ENCODE measurements at places on chromosomes 13 and 19. TPM values are rescaled to one million over a fixed set of nuclear protein-coding genes. Genes with fewer than 3 reads are reported as not detected.
A peak's percentile ranks its signal among the peaks of the same experiment; 100 is the strongest.

Gene CYP4F2
- total RNA-seq: 0.43 TPM

Gene ALG11
- total RNA-seq: 11.8 TPM

GRCh38 chr19:35557539-35558399 is 5.7 kb downstream of the ATP4A start:
- peaks cover 6% of the 10 kb centered on the region for H3K4me1 ChIP-seq
- H3K27ac ChIP-seq: no peak overlapping the region
- H3K27me3 ChIP-seq: no peaks in the 10 kb centered on the region
- DNase-seq: peak; percentile 72
- H3K4me3 ChIP-seq: peak overlapping the region; percentile 31

DNA sequence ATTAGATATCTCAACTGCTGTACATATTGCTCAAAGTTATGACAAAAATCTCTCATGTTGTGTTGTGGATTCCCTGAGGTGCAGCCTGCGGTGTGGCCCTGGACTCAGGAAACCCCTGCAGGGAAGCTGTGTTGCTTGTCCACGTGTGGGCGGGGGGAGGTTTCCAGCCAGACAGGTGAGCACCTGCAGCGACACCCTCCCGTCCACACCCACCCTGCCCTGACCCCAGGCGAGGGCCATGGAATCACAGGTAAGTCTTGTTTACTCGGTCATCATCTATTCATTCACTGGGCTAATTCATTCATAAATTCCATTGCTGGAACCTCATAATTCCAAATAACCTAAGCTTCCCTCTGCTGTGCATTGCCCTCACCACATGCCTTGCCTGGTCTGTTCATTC is 14.1 kb downstream of the PLPP2 start:
- DNase-seq: no peak
- H3K27me3 ChIP-seq: no peaks in the 10 kb centered on the region
- H3K4me3 ChIP-seq: no peak overlapping the region
- H3K4me1 ChIP-seq: no peaks in the 10 kb centered on the region
- no peak overlapping the region for H3K27ac ChIP-seq

DNA sequence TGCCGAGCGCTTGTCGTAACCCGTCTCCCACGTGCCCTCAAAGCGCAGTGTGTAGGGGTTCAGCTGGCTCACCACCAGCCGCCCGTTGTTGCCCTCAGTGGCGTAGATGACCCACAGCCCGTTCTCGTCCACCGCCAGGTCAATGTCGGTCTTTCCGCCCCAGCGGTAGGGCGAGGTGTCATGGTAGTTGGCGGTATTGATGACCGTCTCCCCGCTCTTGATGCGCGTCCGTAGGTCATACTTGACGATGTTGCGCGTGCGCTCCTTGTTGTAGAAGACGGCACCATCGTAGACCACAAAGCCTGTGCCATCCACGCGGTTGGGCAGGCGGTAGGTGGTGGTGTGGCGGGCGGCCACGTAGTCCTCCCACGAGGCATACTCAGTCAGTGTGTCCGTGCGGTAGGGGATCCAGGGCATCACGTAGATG is 26.5 kb upstream of the ASF1B start:
- no peaks in the 10 kb centered on the region for H3K27me3 ChIP-seq
- no peak for DNase-seq
- peaks cover 4% of the 10 kb centered on the region for H3K36me3 ChIP-seq
- no peaks in the 10 kb centered on the region for H3K4me1 ChIP-seq
- H3K4me3 ChIP-seq: no peak overlapping the region

GRCh38 chr19:28466107-28467045 is 746.6 kb downstream of the UQCRFS1 start:
- DNase-seq: peak; percentile 65
- no peaks in the 10 kb centered on the region for H3K4me1 ChIP-seq
- H3K4me3 ChIP-seq: no peak overlapping the region
- H3K27ac ChIP-seq: no peak overlapping the region
- no peaks in the 10 kb centered on the region for H3K36me3 ChIP-seq

Gene CYP2F1
- not detected for total RNA-seq

- H3K4me1 ChIP-seq: no peaks in the 10 kb centered on the region
- H3K27ac ChIP-seq: peak overlapping the region; percentile 45
- H3K4me3 ChIP-seq: peak overlapping the region; percentile 41
- no peaks in the 10 kb centered on the region for H3K27me3 ChIP-seq
- DNase-seq: no peak
These were observed 301 bp upstream of the ZNF610 start for GRCh38 chr19:52335768-52336116.

Gene ZNF850
- 1.3 TPM for total RNA-seq

- H3K27ac ChIP-seq: no peak overlapping the region
- DNase-seq: no peak
- no peak overlapping the region for H3K4me3 ChIP-seq
- no peaks in the 10 kb centered on the region for H3K4me1 ChIP-seq
- no peaks in the 10 kb centered on the region for H3K36me3 ChIP-seq
- H3K27me3 ChIP-seq: no peaks in the 10 kb centered on the region
These were observed 3.2 kb downstream of the SERPINE3 start for GRCh38 chr13:51342706-51343105.

DNA sequence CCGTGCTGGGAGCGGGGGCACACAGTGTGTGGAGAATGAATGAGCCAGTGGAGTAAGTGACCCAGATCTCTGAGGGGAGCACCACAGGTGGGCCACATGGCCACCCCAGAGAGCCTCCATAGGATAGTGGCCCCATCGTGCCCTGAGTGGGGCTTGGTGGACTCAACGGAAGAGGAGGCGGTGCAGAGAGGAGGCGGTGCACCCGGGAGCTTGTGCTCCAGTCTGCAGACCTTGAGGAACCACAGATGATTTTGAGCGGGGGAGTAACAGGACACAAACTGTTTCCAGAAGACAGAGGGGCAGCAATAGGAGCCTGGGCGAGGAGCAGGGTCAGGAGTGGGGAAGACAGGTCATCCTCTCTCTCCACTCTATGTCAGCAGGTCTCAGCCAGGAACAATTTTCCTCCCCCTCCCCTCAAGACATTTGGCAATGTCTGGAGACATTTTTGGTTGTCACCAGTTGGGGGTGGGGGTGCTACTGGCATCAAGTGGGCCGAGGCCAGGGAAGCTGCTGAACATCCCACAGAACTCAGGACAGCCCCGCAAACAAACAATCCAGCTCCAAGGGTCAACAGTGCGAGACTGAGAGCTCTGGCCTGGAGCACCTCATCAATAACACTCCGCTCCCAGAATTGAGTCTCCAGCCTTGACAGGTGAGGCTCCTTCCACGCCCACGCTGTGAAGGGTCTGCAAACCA is 182.2 kb downstream of the USP12 start:
- no peak overlapping the region for H3K27ac ChIP-seq
- H3K27me3 ChIP-seq: no peaks in the 10 kb centered on the region
- no peaks in the 10 kb centered on the region for H3K4me1 ChIP-seq
- H3K4me3 ChIP-seq: no peak overlapping the region
- no peak for DNase-seq

Gene RNF113B
- total RNA-seq: not detected

Gene ZNF66
- total RNA-seq: 2.2 TPM

DNA sequence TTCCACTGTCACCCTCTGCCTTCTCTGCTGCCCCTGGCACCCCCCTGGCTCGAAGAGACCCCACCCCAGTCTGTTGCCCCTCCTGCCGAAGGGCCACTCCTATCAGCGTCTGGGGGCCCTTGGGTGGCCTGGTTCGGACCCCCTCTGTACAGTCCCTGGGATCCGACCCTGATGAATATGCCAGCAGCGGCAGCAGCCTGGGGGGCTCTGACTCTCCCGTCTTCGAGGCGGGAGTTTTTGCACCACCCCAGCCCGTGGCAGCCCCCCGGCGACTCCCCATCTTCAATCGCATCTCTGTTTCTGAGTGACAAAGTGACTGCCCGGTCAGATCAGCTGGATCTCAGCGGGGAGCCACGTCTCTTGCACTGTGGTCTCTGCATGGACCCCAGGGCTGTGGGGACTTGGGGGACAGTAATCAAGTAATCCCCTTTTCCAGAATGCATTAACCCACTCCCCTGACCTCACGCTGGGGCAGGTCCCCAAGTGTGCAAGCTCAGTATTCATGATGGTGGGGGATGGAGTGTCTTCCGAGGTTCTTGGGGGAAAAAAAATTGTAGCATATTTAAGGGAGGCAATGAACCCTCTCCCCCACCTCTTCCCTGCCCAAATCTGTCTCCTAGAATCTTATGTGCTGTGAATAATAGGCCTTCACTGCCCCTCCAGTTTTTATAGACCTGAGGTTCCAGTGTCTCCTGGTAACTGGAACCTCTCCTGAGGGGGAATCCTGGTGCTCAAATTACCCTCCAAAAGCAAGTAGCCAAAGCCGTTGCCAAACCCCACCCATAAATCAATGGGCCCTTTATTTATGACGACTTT is 2.0 kb downstream of the ZFP36 start:
- H3K27ac ChIP-seq: peak overlapping the region; percentile 98
- no peaks in the 10 kb centered on the region for H3K27me3 ChIP-seq
- H3K4me3 ChIP-seq: peak overlapping the region; percentile 72
- H3K4me1 ChIP-seq: peaks cover 24% of the 10 kb centered on the region

Gene LHB
- total RNA-seq: 5.0 TPM

DNA sequence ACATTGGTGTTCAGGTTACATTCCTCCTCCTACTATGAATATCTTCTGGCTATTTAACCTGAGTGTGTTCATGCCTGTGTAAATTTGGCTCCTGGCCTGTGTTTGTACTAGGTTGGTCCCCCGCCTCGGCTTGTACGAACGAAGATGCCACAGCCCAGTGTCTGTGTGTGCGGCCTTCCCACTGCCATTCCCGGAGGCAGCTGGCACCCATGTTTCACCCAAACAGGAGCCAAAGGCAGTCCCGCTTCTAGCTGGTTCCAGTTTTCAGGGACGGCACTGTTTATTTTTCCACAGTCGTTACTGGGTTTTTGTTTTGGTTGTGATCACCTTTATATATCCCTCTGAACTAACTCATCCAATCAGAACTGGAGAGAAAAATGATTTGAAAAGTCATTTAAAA is 102.5 kb upstream of the ZNF536 start:
- DNase-seq: no peak
- H3K27ac ChIP-seq: no peak overlapping the region
- H3K4me3 ChIP-seq: no peak overlapping the region
- no peaks in the 10 kb centered on the region for H3K4me1 ChIP-seq

- no peaks in the 10 kb centered on the region for H3K27me3 ChIP-seq
- no peak overlapping the region for H3K4me3 ChIP-seq
- H3K27ac ChIP-seq: no peak overlapping the region
- no peaks in the 10 kb centered on the region for H3K36me3 ChIP-seq
These were observed 216.5 kb upstream of the SOX1 start for GRCh38 chr13:111850458-111850857.

Gene ARGLU1
- 23.9 TPM for total RNA-seq

Gene ZNF90
- total RNA-seq: 3.0 TPM

DNA sequence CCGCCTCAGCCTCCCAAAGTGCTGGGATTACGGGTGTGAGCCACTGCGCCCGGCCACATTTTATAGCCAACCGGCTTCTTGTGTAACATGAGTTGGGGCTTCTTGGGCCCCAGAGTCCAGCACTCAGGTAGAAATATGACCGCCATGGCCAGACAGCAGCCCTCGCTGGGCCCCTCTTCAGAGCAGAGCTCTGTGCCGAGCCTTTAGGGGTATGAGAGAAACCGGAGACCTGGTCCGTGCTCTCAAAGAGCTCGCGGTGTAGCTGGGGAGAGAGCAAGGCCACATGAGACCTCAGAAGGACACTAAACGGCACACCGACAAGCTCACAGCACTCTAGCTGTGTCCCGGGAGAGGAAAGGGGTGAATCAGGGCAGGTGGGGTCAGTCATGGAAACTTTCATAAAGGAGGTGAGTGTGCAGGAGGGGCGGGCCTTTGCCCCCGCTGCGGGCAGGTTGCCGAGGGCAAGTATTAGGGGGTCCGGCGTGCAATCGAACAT is 15.8 kb downstream of the ACTN4 start:
- peaks cover 77% of the 10 kb centered on the region for H3K4me1 ChIP-seq
- H3K4me3 ChIP-seq: no peak overlapping the region
- no peaks in the 10 kb centered on the region for H3K36me3 ChIP-seq
- no peaks in the 10 kb centered on the region for H3K27me3 ChIP-seq

Gene ZNF615
- 5.7 TPM for total RNA-seq

Gene TMTC4
- total RNA-seq: 10.4 TPM

Gene EGLN2
- total RNA-seq: 28.1 TPM

GRCh38 chr13:80560609-80561008 is 219.7 kb upstream of the SPRY2 start:
- H3K4me1 ChIP-seq: no peaks in the 10 kb centered on the region
- no peak overlapping the region for H3K27ac ChIP-seq
- H3K27me3 ChIP-seq: no peaks in the 10 kb centered on the region
- no peak for DNase-seq
- H3K4me3 ChIP-seq: no peak overlapping the region
- H3K36me3 ChIP-seq: no peaks in the 10 kb centered on the region

Gene KIR2DL4
- not detected for total RNA-seq

Gene TJP3
- 23.7 TPM for total RNA-seq

DNA sequence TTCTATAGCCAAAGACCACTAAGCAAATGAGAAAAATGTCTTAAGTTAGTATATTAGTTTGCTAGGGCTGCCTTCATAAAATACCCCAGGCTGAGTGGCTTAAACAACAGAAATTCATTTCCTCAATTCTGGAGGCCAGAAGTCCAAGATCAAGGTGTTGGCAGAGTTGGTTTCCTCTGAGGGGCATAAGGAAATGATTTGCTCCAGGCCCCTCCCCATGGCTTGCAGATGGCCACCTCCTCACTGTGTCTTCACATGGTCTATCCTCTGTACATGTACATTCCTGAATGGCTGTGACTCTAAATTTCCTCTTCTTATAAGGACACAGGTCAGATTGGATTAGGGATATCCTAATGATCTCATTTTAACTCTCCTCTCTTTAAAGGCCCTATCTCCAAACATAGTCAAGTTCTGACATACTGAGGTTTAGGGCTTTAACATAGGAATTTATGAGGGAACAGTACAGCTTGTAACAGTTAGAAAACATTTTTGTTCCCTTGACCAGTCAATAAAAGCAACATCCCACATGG is 307.4 kb downstream of the DIAPH3 start:
- no peak overlapping the region for H3K4me3 ChIP-seq
- H3K27ac ChIP-seq: no peak overlapping the region

DNA sequence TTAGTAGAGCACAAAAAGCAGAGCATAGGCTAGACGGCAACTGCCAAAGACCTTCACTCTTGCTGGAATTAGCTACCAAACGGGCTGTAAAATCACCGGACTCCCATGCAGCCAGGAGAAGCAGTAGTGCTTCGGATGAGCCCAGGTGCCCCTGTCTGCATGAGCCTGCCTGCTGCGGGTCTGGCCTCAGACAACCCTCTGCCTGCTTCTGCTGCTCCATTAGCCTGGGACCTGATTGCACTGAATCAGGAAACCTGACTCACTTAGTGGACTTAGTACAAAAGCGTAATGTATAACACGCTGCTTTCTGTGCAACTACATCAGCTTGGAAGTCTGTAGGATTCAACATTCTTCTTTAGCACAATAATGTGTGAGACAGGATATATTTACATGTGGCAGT is 170.0 kb downstream of the LMO7 start:
- peaks cover 4% of the 10 kb centered on the region for H3K36me3 ChIP-seq
- no peaks in the 10 kb centered on the region for H3K4me1 ChIP-seq
- no peak overlapping the region for H3K4me3 ChIP-seq
- no peak overlapping the region for H3K27ac ChIP-seq

All from pancreas (tissue), 10 donors.